ENCODE measurements at places on chromosomes 5 and 9. TPM values are rescaled to one million over a fixed set of nuclear protein-coding genes. Genes with fewer than 3 reads are reported as not detected.

The LCN2 gene
- not detected for total RNA-seq

The GALNT10 gene
- total RNA-seq: 36.5 TPM

The DRD1 gene
- total RNA-seq: not detected

The SGCD gene
- not detected for total RNA-seq

The CKMT2 gene
- total RNA-seq: 0.44 TPM

The CAPSL gene
- not detected for total RNA-seq

The CTSL gene
- total RNA-seq: 242 TPM

The SPATA31E1 gene
- total RNA-seq: not detected

The LRRTM2 gene
- 0.47 TPM for total RNA-seq

The UBAC1 gene
- 51.9 TPM for total RNA-seq

The FBP2 gene
- not detected for total RNA-seq

The CCDC171 gene
- 0.94 TPM for total RNA-seq

The PGM5 gene
- total RNA-seq: 5.5 TPM

The PCDHGA1 gene
- 0.20 TPM for total RNA-seq

The PDLIM7 gene
- total RNA-seq: 210 TPM

The TNC gene
- total RNA-seq: 7.2 TPM

The CTNND2 gene
- total RNA-seq: not detected

The GRXCR2 gene
- total RNA-seq: not detected

The NR4A3 gene
- 0.20 TPM for total RNA-seq

The PROB1 gene
- total RNA-seq: 2.5 TPM

The FRRS1L gene
- total RNA-seq: not detected

The AIF1L gene
- 19.2 TPM for total RNA-seq

The GMCL2 gene
- not detected for total RNA-seq

The NRG2 gene
- 1.1 TPM for total RNA-seq

The PHF24 gene
- not detected for total RNA-seq

The ADAMTSL2 gene
- total RNA-seq: not detected

The MLANA gene
- not detected for total RNA-seq

The RGMB gene
- total RNA-seq: 22.1 TPM

The PCDHB11 gene
- total RNA-seq: not detected
